ENCODE measurements at places on chromosomes 2 and 18.

DNA sequence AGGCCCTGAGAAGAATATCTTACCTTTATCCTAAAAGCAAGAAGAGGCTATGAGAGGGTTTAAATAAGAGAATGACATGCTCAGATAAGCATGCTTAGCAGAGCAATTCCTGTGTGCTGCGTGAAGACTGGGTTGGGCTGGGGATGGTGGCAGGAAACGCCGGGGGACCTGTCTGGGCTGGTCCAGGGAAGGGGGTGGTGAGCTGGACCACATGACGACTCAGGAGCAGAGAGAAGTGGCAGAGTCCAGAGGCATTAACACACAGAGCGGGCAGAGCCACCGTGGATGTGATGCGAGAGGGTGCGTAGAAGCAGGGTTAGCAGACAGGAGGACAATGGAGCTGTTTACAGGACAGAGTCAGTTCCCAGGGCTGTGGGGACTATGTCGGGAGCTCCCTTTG is 84.5 kb downstream of the ZBTB7C start:
- DNase-seq = no peak

DNA sequence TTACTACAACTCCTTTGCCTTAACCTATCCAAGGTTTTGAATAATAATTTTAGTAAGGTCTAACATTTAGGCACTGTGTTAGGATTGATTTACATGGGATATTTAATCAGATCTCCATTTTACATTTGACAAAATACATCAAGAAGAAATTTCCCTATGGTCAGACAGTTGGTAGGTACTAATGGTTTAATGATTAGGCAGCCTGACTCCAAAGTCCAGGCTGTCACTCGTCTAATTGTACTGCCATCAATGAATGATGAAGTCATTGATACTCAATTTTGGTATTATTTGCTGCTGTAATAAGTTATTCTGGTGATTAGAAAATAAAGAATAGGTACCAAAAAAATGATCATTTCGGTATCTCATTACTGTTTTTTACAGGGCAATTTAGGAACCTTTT is 14.1 kb downstream of the BBS5 start:
- DNase-seq = no peak

DNA sequence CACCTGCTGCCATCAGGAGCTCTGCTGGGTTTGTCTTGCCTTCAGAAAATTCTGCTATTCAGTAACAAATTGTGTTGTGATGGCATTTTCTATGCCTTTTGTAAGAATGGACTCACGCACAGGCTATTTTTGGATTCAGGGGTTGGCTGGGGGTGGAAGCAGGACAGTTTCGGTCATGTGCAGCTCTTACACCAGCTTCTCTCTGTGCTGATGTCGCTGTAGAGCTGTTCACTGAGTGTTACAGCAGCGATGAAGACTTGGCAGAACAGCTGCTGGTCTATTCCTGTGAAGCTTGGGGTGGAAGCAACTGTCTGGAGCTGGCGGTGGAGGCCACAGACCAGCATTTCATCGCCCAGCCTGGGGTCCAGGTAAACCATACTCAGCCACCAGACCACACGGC is 49.2 kb downstream of the TRPM8 start:
- no peak for DNase-seq

GRCh38 chr2:33208400-33208799 is 261.6 kb downstream of the LTBP1 start:
- no peak for DNase-seq

DNA sequence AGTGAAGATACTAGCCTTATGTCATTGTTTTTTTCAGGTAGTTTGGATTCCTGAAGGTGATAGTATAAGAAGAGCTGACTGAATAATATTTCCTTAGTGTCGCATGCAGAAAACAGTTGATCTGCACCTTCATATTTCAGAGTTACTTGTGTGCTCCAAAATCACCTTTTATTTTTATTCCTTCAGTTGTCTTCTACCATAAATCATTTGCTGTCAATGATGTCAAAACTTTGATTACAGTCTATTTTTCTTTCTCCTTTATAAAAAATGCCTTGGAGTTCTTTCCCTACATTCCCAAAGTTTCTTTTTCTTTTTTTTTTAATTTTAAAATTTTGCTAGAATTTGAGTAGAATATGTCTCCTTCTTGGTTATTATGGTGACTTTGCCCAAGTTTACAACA is 142.3 kb downstream of the GULP1 start:
- DNase-seq = no peak

- no peak for DNase-seq
Measured at GRCh38 chr2:236579048-236579745, 9.6 kb downstream of the ACKR3 start.

DNA sequence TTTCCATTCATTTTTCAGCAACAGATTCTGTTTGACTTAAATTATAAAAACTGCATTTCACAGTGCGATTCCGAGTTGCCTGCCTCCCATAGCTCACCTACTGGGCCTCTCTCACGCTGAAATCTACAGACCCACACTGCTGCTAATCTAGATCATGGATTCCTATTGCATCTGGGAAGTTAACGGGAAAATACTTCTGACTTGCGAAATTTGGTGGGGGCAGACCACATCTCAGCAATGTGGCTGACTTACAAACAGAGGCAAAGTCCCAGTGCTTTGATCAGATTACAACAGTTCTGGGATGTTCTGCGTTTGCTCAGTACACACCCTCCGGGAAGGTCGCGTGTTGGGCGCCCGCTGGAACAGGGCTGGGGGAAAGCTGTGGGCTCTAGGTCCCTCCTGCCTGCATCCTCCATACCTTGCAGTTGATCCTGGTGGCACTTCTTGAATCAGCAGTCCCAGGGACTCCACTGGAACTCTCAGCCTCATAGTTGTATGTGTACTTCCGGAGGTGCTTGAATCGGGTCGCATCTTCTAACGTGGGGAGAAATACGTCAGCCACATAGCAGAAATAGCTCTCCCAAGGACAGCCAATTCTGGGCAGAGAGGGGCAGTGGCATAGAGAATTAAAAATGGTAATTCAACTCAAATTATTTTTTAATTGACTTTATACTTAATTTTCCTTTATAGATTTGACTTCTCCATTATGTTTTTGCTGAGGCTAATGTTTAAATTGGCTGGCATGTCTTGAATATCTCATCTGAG is 1.7 kb downstream of the APOB start:
- DNase-seq = no peak

- no peak for DNase-seq
Measured at GRCh38 chr2:35946478-35946877, 409.1 kb upstream of the CRIM1 start.

DNA sequence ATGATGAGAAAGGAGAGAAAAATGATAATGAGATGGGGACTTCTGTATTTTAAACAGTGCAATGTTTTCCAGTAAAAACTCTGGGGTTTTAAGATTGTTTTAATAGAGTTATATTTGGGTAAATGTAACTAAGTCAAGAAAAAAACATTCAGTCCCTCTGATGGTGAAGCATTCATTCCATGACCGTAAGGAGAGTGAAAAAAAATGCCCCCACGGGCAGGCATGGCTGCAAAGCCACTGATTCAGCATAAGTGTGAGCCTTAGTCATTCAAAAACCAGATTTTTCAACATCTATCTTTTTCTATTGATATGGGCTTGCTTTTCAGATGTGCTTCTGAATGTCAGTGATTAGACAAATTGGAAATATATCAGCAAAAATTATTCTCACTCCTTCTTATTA is 957.8 kb downstream of the SLC4A3 start:
- no peak for DNase-seq

- no peak for DNase-seq
Measured at GRCh38 chr2:186554429-186554828, 35.4 kb upstream of the ITGAV start.

- DNase-seq = no peak
Measured at GRCh38 chr2:37349231-37349860, 4.9 kb downstream of the QPCT start.

GRCh38 chr18:62767836-62768557 is 52.7 kb downstream of the PHLPP1 start:
- DNase-seq = no peak

DNA sequence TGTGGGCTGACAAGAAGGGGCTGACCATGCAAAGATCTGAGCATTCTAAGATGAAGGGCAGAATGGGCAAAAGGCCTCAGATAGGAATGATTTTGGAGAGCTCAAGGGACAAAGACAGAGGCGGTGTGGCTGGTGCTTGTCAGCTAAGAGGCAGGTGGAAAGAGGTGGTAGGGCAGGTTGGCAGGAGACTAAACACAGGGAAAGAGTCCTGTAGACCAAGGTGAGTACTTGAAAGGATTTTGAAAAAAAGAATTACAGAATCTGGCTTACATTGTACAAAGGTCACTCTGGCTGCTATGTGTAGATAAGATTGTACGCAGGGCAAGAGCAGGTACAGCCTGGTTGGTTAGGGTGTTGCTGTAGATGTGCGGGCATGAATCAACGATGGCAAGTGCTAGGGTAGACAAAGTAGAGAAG is 50.6 kb downstream of the STK39 start:
- DNase-seq = no peak

DNA sequence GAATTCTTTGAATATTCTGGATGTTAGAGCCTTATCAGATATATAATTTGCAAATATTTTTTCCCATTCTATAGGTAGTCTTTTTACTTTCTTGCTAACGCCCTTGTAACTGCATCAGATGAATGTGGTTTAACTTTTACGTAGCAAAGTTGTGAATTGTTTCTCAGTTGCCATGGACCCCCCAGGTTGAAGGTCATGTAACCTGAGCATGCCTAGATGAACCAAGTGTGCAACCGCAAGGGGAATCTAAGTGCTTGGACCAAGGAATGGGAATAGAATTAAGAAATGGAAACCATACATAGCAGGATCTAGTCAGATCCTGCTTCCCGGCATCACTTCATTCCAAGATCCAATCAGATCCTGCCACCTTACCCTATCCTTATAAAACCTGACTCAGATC is 65.1 kb upstream of the TNP1 start:
- no peak for DNase-seq

- no peak for DNase-seq
Measured at GRCh38 chr2:43054367-43054766, 172.0 kb downstream of the ZFP36L2 start.

DNA sequence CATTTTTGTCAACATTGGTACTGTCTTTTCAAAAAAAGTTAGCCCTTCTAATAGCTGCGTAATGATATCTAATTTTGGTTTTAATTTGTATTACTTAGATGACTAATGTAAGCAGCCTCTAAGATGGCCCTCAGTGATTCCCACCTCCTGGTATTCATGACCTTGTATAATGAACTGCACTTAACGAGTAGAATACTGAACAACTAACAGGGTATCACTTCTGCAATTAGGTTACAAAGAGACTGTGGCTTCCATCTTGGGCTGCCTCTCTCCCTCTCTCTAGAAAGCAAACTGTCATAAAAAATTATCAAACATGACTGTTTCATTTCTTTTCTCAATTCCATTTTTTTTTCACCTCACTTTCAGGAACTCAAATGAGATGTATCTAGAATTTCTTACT is 120.9 kb downstream of the RNF152 start:
- DNase-seq = no peak

- DNase-seq = no peak
Measured at GRCh38 chr18:3286159-3286558, 24.2 kb downstream of the MYL12B start.

GRCh38 chr2:230774348-230774951 is 61.8 kb downstream of the CAB39 start:
- no peak for DNase-seq

GRCh38 chr2:146040051-146040450 is 1520.1 kb upstream of the ZEB2 start:
- DNase-seq = no peak

GRCh38 chr2:105764059-105764458 is 19.3 kb downstream of the NCK2 start:
- no peak for DNase-seq

- DNase-seq = no peak
Measured at GRCh38 chr2:67006373-67006960, 390.7 kb upstream of the ETAA1 start.

- no peak for DNase-seq
Measured at GRCh38 chr2:6845312-6845711, 20.4 kb downstream of the CMPK2 start.

- no peak for DNase-seq
Measured at GRCh38 chr2:238075397-238075796, 14.6 kb downstream of the SCLY start.

- no peak for DNase-seq
Measured at GRCh38 chr2:241110607-241111439, 8.7 kb upstream of the MTERF4 start.

DNA sequence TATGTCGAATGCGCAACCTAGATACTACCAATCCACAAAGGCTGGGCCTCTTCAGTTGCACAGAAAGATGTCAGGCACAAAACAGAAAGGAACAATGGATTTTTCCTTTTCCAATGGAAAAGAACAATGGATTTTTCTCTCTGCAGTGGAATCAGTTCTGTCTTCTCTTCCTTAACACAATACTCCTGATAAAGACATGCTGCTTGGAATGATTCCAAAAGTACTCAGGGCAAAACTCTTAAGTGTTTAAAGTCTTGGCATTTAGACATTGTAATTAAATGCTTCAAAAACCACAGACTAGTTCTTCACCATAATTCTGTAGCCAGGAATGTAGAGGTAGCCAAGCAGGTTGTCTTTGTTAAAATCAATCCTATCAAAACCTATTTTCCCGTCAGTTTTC is 46.7 kb upstream of the FLACC1 start:
- DNase-seq = no peak

GRCh38 chr2:42973726-42974125 is 181.3 kb upstream of the HAAO start:
- no peak for DNase-seq

- DNase-seq = no peak
Measured at GRCh38 chr2:223589901-223590300, 12.3 kb downstream of the SCG2 start.

DNA sequence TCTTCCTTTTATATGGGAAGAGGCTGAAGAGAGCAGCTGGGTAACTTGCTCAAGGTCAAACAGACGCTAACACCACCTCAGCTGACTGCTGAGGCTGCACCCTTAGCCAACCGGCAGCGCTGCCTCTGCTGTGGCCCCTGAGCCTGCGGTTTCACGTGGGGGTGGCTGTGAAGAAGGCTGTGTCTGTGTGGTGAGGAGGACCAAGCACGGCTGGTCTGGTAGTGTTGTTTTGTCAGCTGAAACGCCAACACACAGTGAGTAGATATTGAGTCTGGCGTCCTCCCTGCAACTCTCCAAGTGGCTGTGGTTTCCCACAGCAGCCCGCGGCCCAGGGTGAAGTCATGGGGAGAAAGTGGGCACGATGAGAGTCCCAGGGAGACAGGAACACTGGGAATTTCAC is 69.6 kb downstream of the THNSL2 start:
- no peak for DNase-seq

GRCh38 chr18:54149078-54149697 is 75.3 kb downstream of the MBD2 start:
- no peak for DNase-seq

GRCh38 chr2:238236571-238236970 is 3.3 kb downstream of the HES6 start:
- no peak for DNase-seq

DNA sequence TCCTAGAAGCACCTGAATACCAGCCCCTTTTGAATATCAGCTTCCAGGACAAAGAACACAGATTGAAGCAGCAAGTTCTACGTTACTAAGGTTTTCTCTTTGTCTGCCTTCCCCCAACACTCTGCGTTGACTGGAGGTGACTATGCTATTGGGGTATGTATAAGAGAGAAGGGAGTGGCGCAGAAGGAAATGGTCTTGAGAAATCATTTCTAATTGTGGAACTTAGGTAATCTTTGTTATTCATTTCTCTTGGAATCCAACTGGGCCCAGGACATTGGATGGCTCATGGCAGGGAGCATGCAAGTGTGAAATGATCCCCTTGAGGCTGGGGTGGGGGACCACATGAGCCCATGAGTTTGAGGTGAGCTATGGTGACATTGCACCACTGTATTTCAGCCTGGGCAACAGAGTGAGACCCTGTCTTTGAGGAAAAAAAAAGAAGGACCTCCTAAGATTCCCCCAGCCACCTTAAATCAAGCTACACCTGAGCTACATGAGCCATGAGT is 29.7 kb downstream of the XDH start:
- DNase-seq = no peak

GRCh38 chr2:45009303-45009927 is at the start of gene SIX2:
Gene SIX2, minus strand, starts transcription at chr2:45009452. Its CDS starts 342 bp downstream, at chr2:45009110.
- no peak for DNase-seq
